ENCODE measurements at places on chromosomes 4 and X. TPM values are rescaled to one million over a fixed set of nuclear protein-coding genes. Genes with fewer than 3 reads are reported as not detected.

Gene DNAAF6
- not detected for polyA plus RNA-seq

Gene SLITRK4
- polyA plus RNA-seq = not detected

Gene ZDHHC15
- 0.57 TPM for polyA plus RNA-seq

Gene RIBC1
- polyA plus RNA-seq = 0.62 TPM

Gene EGFL6
- polyA plus RNA-seq = not detected

Gene GIMD1
- not detected for polyA plus RNA-seq

Gene PAGE4
- not detected for polyA plus RNA-seq

Gene CLDN22
- polyA plus RNA-seq = not detected
